ENCODE measurements at places on chromosomes 13 and 19.
A peak's percentile ranks its signal among the peaks of the same experiment; 100 is the strongest.

DNA sequence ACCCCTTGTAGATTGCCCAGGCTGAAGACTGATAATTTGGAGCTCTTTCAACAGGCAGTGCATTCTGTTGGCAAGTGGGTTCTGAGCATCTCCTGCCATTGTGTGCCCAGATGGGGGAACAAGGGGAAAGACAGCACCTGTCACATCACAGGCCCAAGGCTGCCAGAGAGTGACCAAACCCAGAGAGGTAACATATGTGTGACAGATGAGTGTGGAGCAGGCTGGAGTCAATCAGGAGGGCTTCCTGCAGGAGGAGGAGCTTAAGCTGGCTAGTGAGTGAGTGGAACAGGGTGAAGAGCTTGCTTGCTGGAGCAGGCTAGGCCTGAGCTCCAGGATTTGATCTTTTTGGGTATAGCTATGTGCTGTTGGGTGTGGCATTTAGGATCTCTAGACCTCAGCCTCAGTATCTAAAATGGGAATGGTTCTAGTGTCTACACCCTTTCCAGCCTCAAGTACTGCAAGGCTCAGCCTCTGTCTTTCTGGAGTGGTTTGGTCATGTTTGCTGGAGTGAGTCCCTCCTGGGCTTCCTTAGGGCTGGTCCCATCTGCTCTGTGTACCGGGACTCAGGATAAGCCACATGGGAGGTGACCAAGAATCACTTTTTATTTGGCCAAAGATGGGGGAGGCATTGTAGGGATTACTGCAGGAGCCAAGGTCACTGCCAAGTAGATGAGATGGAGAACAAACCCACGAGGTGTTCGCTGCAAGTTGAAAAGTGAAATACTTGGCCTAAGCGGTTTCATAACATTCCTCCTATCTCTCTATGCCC is 152.4 kb upstream of the TSHZ3 start:
- no peak overlapping the region for H3K27ac ChIP-seq
- no peak for DNase-seq
- no peak overlapping the region for H3K4me3 ChIP-seq
- no peaks in the 10 kb centered on the region for H3K36me3 ChIP-seq

DNA sequence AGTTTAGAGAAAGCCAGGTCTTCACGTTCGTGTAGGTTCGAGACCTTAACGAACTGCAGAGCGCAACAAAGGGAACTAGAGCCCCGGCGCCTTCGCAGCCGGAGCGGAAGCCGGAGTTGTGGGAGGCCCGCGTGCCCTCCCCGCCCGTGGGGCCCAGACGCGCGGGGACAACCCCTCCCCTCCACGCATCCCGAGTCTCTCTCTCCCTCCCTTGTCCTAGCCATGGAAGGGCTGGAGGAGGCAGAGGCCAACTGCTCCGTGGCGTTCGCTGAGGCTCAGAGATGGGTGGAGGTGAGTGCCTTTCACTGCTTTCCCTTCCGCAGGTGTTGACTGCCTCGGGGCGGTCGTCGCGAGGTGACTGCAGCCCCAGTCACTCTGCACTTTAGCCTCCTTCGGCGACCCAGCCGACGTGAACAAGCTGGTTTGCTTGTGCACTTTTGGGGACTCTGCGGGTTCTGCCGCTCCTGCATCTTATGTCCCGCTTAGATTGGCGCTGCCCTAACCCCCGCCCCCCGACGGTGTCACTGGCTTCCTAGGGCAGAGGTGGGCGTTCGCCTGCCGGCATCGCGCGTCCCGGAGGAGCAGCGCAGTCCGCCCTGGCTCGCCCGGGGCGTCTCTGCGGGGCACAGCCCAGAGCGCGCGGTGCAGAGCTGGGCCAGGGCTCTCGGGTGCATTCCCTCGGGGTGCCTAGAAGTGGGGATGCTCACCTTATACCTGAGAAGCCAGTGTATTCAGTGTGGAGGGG is 478 bp downstream of the LMO7 start:
- no peaks in the 10 kb centered on the region for H3K36me3 ChIP-seq
- H3K4me3 ChIP-seq = peak overlapping the region; percentile 70
- DNase-seq = no peak
- H3K27ac ChIP-seq = no peak overlapping the region
- H3K4me1 ChIP-seq = peaks cover 5% of the 10 kb centered on the region
- no peaks in the 10 kb centered on the region for H3K27me3 ChIP-seq

DNA sequence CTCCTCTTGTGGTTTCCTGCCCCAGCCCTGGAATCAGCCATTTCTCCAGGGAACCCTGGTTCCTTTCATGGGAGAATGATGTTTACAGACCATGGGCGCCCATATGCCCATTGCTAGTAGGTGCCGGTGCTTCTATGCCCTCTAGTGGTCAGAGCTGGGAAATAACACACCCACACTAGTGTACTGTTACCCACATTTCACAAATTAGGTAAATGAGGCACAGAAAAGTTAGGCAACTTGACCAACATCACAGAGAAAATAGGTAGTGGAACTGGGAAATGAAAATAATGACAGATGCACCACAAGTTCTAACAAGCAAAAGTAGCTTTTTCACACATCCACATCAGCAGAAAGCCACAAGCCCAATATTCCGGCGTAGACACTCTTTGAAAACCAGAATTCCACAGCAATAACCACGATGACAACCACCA is 1.3 kb upstream of the CEACAM3 start:
- H3K4me3 ChIP-seq = no peak overlapping the region
- H3K36me3 ChIP-seq = no peaks in the 10 kb centered on the region
- H3K27me3 ChIP-seq = peaks cover 19% of the 10 kb centered on the region
- H3K4me1 ChIP-seq = no peaks in the 10 kb centered on the region
- DNase-seq = no peak

DNA sequence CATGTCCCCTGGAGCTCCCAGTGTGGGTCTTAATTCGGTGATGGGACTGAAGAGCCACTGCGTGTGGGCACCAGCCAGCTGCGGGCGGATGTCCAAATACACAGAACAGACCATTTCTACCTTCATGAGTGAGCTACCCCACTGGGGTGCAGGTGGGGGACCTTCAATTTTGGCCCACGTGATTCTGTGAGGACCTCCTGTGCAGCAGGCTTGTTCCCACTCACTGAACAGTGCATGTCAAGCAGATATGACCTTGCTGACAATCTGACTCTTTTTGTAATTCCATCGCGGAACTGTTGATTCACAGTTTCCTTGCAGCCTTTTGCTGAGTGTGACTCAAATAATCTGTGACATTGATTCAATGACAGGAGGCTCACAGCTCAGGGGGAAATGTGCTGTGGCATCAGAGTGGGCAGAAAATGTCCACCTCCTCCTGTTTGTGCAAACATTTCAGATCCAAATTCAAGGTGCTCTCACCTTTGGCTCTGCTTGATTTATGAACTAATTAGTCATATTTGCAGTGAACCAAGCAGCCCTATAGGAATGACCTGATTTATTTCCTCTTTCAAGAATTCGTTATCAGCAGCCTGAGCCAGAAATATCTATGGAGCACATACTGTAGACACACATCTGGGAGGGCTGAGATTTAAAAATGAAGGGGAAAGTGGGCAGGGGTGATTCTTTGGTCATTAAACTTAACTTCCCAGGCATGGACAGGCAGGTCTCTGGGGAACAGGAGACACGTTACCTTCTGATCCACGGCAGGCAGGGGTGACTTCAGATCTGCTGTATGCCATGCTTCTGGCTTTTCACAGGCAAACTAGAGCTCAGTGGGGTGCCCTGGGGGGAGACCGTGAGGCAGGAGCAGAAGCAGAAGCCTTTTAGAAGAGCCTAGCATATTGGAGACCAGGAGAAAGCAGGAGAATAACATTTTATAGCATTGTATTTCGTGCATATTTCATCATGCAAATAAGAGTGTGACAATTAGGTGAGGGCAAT is 170.0 kb upstream of the KL start:
- H3K27ac ChIP-seq = no peak overlapping the region
- DNase-seq = no peak
- H3K4me1 ChIP-seq = no peaks in the 10 kb centered on the region
- no peaks in the 10 kb centered on the region for H3K36me3 ChIP-seq

DNA sequence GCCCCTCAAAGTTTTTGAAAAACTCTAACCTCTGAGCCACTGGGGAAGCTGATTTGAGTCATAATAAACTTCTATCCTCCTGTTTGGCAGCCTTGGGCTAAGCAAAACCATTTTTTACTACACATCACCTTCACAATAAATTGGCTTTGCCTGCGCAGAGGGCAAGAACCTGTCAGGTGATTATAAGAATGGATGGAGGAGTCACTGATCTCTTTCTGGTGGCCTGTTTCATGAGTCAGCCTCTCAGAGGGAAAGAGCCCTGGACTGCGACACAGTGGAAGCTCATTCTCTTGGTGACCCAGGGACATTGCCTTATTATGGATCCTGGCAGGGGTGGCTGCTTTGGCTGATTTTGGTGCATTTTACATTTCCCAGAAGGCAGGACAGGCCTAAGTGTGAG is 17.5 kb upstream of the PSG9 start:
- no peak overlapping the region for H3K4me3 ChIP-seq
- no peaks in the 10 kb centered on the region for H3K36me3 ChIP-seq
- no peaks in the 10 kb centered on the region for H3K27me3 ChIP-seq

DNA sequence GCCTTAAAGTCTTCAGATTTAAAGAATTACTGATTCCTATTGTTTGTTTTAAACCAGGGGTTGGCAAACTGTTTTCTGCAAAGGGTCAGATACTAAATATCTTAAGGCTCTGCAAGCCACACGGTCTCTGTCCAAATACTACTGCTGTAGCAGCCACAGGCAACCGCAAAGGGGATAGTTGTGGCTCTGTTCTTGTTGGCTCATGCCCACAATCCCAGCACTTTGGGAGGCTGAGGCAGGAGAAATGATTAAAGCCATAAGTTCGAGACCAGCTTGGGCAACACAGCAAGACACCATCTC is 22.4 kb downstream of the RANBP3 start:
- H3K36me3 ChIP-seq = peaks cover 2% of the 10 kb centered on the region
- peaks cover 3% of the 10 kb centered on the region for H3K4me1 ChIP-seq
- H3K27me3 ChIP-seq = no peaks in the 10 kb centered on the region
- no peak for DNase-seq
